IMR-90 (cell line): ENCODE measurements at places on chromosomes 5 and 9.

DNA sequence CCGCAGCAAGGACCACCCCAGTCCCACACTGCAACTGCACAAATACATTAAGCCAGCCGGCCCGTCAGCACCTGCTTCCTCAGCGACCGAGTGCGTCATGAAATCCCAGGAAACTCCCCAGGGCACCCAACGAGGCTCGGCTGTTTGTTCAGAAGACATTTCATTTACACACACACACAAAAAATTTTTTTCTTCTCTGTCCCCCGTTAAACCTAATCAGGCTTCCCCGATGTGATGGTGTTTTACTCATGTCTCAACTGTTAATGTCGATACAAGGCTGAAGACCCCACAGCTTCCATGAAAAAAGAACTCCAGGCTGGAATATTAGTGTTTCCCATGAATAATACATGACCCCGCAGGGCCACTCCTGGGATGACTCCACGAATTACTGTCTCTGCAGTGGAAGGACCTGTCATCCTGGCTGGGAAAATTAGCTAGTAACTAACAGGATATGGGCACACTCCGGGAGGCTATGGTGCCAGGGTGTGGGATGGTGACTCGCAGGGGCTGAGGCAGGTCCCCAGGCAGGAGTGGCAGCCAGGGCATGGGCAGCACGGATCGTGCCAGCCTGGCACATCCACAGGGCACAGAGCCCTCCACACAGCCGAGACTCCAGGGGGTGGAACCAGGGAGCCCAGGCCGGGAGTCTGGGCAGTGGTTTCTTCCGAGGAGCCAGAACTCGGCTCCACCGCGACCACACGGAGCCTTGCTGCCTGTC is 102.4 kb downstream of the VAV2 start:
- peak; percentile 20 for DNase-seq

GRCh38 chr9:125536167-125536772 is 170.7 kb downstream of the MAPKAP1 start:
- no peak for DNase-seq

DNA sequence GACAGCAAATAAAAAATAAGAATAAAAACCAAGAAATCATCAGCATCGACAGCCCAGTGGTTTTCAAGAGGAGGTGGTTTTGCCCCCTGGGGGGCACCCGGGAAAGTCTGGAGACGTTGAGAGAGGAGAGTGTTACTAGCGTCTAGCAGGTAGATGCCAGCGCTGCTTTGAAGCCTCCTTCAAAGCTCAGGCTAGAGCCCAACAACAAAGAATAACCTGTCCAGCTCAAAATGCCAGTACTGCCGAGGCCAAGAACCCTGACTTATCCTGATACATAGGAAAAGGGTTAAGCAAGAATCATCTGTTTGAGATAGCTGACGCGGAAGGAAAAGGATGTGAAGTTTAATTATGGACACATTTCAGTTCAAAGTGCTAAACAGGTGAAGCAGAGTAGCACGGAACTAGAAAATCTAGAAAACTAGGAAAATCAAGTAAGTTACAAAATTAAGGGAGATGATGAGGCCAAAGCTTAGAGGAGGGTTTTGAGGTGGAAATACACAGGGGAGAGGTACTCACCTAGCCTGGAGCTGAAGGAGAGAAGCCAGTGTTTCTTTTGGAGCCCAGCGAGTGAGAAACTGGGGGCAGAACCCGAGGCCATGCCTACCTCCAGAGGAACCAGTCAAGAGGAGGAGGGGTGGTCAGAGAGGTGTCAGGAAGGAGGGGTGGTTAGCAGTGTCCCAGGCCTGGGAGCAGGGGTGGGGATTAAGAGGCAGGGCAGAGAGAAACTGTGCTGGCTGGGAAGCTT is 121.0 kb upstream of the RETREG1 start:
- DNase-seq = no peak

DNA sequence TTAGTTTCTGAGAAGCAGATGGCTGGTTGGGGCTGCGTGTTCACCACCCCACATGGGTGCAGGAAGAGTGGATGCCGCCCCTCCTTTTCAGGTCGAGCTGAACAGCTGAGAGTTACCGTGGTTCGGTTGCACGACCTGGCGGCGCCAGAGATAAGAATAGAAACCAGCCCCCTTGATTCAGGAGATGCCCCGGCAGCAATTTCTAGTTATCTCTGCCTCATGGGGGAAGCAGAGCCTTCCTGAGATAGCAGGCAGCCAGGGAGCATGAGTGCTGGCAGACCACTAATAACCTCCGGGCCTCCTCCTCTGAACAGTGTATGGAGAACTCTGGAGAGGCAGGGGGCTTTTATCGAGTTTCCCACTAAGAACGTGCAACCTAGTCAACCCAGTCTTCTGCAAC is 177.8 kb downstream of the NSG2 start:
- no peak for DNase-seq

DNA sequence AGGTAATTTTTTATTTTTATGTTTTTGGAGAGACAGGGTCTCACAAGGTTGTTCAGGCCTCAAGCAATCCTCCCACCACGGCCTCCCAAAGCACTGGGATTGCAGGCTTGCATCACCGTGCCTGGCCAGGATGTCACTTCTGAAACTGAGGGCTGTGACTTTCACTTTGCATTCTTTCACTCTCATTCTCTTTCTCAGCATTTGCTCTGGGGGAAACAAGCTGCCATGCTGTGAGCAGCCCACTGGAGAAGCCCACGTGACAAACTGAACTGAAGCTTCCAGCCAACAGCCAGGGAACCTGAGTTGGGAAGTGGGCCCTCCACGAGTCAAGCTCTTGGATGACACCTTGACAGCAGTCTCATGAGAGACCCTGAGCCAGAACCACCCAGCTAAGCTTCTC is 109.4 kb downstream of the C5orf15 start:
- DNase-seq = no peak

DNA sequence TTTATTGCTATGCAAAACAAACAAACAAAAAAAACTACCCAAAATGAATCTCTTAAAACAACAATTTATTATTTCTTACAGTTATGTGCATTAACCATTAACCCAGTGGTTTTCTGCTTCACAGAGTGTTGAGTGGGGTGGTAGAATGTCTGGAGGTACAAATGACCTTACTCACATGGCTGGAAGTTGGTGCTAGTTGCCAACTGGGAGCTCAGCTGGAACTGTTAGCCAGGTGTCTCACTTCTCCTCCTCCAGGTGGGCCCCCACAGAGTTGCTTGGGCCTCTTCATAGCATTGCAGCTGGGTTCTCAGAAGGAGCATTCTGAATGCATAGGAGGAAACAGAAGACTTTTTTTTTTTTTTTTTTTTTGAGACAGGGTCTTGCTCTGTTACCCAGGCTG is 10.5 kb upstream of the B4GALT1 start:
- DNase-seq = no peak

GRCh38 chr5:179153921-179154345 is 93.8 kb downstream of the ZNF354C start:
- DNase-seq = no peak

DNA sequence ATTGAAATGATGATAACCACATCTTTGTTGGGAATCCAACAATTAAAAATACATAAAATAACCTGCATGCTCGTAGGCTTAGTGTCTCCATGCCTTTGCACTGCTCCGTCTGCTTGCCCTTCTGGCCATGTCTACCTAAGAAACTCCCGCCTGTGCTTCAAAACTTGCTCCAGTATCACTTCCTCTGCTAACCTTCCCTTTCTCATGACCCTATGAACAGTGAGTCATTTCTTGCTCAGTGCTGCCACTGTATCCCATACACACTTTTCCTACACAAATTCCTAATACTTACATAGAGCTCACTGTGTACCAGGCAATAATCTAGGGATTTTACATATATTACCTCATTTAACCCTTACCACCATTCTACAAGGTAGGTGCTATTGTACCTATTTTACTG is 33.5 kb downstream of the TMEM245 start:
- peak; percentile 68 for DNase-seq

DNA sequence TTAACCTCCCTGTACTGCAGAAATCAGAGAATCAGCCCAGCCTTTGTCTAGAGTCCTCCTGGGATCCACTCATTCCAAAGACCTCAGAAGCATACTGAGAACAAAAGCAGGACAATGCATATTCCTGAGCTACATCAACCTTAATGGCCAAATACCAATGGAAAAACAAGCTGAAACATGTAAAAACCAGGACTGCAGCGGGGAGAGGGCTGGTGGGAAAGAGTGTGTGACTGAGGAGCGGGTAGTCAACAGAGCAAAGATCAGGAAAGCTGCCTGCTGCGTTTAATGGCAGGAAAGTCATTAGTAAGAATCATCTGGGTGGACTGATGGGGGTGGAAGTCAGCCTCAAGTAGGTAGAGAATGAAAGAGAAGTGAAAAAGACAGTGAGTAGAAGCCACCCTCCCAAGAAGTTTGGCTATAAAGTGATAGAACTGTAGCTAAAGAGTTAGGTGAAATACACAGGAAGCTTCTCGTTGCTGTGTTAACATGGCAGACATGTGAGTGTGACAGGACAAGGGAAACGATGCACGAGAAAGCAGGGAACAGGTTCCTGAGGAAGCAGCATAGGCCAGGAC is 88.1 kb downstream of the OTULIN start:
- no peak for DNase-seq

GRCh38 chr5:100905259-100905914 is 2.3 kb upstream of the ST8SIA4 start:
- no peak for DNase-seq

GRCh38 chr5:128477944-128478343 is 60.1 kb downstream of the FBN2 start:
- no peak for DNase-seq

- peak; percentile 96 for DNase-seq
Observed at GRCh38 chr5:10485142-10485795, 43.6 kb downstream of the ROPN1L start.

DNA sequence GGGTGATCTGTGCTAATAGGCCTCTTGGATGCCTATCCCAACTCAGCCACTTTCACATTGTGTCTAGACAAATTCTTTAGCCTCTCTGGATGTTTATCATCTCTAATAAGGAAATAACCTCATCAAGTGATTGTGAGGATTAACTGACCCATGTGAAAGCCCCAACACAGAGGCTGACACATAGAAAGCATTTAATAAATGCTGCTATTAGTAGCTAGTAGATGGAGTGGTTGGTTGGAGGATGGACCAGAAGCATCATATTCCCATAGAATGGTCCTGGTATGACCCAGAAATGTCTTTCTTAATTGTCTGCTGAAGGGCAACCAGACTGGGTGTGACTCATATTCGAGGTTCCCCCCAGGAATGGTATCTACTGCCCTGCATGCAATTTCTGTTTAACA is 124.4 kb downstream of the PIK3R1 start:
- DNase-seq = no peak

GRCh38 chr5:65066387-65067146 is 297.8 kb downstream of the CWC27 start:
- DNase-seq = no peak

GRCh38 chr9:15738011-15738410 is 185.2 kb downstream of the CCDC171 start:
- DNase-seq = no peak

- DNase-seq = no peak
Observed at GRCh38 chr5:142375944-142376411, 51.2 kb upstream of the SPRY4 start.

- peak; percentile 93 for DNase-seq
Observed at GRCh38 chr5:125140855-125141254, 394.4 kb upstream of the ZNF608 start.

DNA sequence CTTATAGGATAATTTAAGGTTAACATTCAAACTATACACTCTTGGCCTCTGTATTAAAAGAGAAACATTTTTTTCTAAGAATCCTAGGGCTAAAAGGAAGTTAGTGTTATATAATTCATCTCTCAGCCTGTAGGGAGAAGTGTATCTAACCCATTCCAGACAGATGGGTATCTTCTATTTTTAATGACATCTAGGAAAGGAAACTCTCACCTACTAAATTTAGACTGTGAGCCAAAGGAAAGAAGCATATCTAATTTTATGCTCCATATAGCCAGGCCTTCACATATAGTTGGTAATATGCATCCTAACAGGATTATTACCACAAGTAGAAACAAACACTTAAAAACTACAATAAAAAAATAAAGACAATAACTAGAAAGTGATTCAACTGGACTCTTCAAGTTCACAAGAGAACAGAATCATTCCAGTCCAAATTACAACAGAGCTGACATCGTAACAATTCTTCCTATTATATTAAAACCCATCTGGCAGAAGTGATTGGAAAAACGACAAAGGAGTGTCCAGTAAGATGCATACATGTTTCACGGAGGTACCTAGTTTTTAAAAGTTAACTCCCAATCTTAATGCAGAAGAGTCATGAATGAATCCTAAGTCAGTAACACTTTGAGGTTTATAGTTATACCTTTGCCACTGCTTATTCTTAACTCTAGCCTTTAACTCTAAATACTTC is 39.4 kb downstream of the SCAI start:
- DNase-seq = no peak

DNA sequence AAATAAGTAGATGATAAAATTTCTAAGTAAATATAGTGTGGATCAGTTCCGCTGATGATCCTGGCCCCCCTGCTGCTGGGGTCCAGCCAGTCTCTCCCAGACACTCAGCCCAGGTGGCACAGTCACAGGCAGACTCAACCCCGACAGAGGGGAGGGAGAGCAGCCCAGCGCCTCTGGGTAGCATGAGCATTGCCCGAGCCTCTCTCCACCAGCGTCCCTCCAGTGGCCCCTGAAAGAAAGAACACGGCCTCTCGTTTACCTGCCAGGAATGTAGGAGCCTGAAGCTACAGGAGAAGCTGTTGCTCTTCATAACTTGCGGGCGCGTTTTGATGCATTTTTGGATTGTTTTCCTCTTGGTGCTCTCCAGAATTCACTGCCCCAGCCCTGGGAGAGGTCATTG is 68.8 kb upstream of the ICE1 start:
- no peak for DNase-seq

DNA sequence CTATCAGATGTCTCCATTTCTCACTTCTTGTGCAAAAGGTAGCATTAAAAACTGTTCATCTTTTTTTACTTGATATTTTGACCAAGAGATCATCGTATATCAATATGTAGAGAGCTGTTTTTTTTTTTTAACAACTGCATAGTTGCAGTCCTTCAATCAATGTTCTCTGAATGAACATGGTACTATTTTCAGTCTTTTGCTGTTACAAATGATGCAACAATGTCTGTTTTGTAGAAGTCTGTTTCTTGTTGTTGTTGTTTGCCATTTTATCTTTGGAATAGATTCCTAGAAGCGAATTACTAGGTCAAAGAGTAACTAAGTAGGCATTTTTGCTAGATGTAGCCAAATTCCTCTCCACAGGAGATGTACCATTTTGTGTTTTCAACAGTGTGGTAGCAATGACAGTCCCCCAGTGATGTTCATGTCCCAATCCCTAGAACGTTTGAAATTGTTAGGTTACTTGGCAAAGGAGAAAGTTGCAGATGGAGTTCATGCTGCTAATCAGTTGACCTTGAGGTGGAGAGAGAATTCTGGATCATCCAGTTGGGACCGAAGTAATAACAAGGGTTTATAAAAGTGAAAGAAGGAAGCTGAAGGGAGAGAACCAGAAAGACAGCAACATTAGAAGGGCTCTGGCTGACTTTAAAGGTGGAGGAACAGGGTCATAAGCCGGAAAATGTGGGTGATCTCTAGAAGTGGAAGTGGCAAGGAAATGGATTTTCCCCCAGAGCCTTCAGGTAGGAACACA is 6.3 kb downstream of the MTREX start:
- DNase-seq = no peak

DNA sequence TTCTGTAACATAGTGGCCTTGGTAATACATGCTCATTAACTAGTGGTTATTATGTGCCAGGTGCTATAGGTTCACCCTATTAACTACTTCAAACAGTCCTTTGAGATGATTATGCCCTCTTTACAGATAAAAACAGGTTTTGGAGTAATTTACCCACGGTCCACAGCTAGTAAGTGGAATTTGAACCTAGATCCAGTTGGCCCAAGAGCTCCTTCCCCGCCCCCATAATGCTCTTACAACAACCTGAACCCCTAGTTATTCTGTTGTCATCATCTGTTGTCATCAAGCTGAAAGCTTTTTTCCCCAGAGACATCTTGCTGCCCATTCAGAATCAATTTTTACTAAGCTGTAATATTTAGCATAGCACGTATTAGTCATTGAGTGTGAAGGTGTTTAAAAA is 23.2 kb downstream of the XPA start:
- no peak for DNase-seq
